ENCODE measurements at places on chromosomes 12 and 14. TPM values are rescaled to one million over a fixed set of nuclear protein-coding genes. Genes with fewer than 3 reads are reported as not detected.

The EFS gene
- total RNA-seq = 5.8 TPM

The RNF212B gene
- total RNA-seq = not detected

The ETFBKMT gene
- total RNA-seq = 5.4 TPM

The RAP1B gene
- total RNA-seq = 91.3 TPM

The SERPINA1 gene
- total RNA-seq = 7.1 TPM

The CD163L1 gene
- 6.2 TPM for total RNA-seq

The CHGA gene
- not detected for total RNA-seq

The SLC6A15 gene
- not detected for total RNA-seq

The TMCC3 gene
- 4.9 TPM for total RNA-seq

DNA sequence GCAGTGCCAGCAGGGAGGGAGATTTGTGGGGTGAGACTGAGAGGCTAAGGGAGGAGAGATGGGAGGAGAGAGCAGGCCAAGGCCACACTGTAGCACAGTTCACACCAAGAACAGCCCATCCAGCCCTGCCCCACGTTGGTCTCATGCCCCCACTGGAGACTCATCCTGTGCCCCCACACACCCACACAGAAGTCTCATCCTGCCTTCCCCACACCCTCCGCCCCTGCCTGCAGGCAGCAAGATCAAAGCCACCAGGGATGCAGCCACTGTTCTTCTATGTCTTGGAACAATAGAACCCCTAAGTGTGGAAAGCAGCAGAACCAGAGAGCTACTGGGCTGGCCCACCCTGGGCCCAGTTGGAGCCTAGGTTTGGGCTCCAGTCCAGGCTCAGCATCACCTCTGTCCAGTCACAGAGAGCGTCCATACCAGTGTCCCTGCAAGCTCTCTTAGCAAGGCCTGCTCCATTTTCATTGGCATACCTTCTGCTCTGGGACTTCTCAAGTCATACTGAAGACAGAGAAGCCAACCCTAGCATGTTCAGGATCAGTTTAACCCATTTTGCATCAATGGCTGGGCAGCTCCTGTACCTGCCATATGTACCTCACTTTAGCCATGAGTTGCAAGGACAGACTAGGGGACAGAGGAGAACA is 31.7 kb upstream of the HDAC7 start:
- no peak for DNase-seq

DNA sequence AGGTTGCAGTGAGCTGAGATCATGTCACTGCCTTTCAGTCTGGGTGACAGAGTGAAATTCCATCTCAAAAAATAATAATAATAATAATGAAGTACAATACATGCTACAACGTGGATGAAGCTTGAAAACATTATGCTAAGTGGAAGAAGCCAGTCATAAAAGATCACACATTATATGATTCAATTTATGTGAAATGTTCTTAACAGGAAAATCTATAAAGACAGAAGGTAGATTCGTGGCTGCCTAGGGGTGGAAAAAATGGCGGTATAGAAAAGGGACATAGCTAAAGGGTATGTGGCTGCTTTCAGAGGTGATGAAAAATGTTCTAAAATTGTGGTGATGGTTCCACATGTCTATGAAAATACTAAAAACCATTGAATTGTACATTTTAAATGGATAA is 41.0 kb upstream of the AMIGO2 start:
- no peak for DNase-seq

GRCh38 chr14:36383767-36384431 is 63.5 kb upstream of the MBIP start:
- DNase-seq = peak; percentile 53

DNA sequence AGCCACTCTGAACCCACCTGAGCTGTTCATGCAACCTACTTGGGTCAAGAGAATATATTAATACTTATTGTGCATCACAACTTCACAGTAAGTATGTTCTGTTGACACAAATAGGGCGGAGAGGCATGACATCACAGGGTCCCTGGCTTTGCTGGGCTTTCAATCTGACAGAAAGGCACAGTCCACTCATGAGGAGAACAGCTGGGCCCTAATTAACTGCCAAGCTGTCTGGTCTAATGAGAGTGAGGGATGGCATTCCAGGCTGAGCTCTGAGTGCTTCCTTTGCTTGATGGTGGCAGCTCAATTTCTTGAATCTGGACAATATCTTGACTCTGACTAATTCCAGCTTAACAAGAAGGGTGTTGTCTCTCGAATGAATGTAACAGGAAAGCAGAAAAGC is 2.0 kb downstream of the EFCAB11 start:
- no peak for DNase-seq

GRCh38 chr12:116127859-116128258 is 149.6 kb downstream of the MED13L start:
- DNase-seq = no peak
